ENCODE measurements at places on chromosomes 1 and 21.
A peak's percentile ranks its signal among the peaks of the same experiment; 100 is the strongest.

DNA sequence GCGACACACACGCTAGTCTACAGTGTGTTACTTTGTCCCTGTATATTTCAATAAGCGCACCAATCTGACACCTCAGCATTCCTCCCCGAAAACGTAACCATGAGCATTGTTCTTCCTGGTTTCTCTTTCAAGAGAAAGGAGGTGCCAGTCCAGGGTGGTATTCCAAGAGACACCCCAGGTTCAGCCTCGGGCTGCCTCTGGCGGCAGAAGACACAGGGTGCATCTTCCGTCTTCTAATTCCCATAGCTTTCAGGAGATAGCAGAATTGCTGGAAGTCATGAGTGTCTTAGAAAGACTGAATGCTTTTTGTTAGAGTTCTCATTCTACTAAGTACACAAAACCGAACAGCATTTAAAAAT lies 15.9 kb upstream of the RGS8 start:
- DNase-seq: no peak

- no peak for DNase-seq
Observed at GRCh38 chr1:203175237-203175826, at the start of gene MYBPH. Gene MYBPH, minus strand, starts transcription at chr1:203175826. Its CDS starts 71 bp downstream, at chr1:203175755.

DNA sequence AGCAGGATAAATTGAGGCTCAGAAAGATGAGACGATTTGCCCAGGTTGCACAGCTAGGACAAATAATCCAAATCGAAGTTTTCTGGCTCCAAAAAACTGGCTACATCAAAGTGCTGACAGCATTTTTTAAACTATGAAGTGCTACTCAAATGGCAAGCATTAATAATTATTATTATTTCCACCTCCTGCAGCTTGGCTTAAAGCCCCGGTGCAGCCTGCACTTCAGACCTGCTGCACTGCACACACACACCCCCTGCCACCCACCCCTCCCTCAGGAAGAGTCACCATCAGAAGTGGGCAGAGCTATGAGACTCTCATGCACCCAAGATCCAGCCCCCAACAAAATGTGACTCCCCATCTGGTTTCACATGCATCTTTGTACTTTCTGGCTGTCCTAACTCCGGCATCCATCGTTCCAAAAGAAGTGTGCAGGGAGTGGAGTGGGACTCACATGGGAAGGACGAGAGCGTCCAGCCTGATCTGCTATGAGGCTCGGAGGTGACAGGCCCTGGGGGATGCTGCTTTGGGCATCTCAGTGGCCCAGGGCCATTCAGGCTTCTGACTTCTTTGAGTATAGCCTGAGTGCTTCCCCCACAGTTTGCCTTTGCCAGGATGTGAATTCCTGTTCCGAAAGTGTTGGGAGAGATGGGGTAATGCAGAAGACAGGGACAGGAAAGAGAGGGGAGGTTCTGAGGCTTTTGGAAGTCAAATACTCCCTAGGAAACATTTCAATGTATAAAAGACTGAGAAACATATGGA lies 65.0 kb upstream of the FAM20B start:
- no peak for DNase-seq

DNA sequence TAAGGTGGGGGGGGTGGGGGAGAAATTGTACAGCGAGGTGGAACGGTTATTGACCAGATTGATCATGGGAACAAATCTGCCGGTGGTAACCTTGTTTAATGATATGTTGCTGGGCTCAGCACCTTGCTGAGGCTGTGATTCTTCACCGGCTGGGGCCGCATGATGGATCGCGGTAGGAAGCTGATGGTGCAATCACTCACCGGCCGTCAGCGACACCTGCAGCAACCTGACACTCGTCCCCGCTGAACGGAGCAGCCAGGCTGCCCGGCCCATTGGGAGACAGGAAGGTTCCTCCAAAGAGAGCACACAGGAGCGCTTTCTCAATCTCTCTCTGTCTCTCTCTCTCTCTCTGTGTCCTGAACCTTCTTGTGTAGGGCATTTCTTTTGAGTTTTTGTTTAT lies 128.5 kb upstream of the RRP15 start:
- no peak for DNase-seq

GRCh38 chr1:114902343-114902742 lies 47.7 kb downstream of the SYCP1 start:
- DNase-seq: no peak

GRCh38 chr1:14961661-14962267 lies 191.8 kb upstream of the TMEM51 start:
- no peak for DNase-seq

DNA sequence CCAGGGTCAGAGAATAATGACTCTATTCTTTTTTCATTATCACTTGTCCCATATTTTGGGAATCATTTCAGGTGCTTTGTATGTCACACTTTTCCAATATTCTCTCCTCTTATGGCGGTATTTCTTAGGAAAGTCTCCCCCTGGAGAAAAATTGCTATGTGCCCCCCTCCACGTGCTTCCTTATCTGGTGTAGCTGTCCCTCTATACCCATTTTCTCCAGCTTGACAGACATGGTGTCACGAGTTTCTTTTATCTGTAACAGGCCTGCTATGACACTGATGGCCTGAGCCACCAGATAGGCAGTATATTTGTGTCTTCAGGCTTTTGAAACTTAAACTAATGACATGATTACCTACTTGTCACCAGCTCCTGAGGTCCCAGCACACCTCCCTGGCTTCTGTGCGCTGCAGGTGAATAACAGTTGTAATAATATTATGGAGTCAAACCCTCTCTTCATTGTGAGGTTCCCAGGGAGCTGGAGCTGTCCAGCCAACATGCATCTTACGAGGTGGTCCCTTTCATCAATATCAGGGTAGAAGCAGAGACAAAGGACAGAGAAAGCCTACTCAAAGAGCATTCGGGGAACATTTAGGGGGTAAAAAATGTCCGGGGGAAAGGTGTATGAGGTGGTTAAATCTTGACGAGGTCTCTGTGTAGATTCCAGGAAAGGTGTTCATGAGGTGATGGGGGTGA lies 71.2 kb upstream of the DUSP10 start:
- DNase-seq: no peak

- no peak for DNase-seq
Observed at GRCh38 chr21:43001316-43001715, 27.0 kb downstream of the PKNOX1 start.

- peak; percentile 45 for DNase-seq
Observed at GRCh38 chr21:31363720-31364119, 19.7 kb upstream of the TIAM1 start.

GRCh38 chr1:221439747-221440501 lies 302.0 kb downstream of the DUSP10 start:
- DNase-seq: peak; percentile 73

GRCh38 chr1:151819976-151820623 lies 11.5 kb downstream of the RORC start:
- DNase-seq: no peak

GRCh38 chr1:215084621-215085020 lies 2.1 kb downstream of the KCNK2 start:
- DNase-seq: no peak

- no peak for DNase-seq
Observed at GRCh38 chr1:59714219-59714618, 100.5 kb upstream of the HOOK1 start.

DNA sequence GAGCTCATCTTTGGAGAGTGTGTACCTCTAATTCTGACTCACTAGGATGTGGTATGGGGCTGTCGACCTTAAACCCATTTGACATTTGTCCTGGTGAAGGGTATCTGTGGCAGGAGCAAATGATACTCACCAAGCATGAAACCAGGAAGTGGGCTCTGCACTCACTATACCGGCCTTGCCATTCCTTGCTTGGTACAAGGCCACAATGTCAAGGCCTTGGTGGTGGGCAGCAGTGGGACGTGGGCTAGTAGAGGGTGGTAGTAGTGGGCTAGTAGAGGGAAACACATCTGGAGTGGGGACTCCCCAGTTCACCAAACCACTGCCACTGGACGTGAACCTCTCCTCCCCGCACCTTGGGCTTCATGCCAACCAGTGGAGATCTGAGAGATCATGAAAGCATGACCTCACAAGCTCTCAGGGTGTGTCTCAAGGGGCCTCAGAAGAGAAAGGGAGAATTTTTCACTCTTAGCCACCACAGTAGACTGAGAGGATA lies 11.5 kb downstream of the TNFSF4 start:
- no peak for DNase-seq

- no peak for DNase-seq
Observed at GRCh38 chr21:16945580-16945979, 567.3 kb upstream of the CXADR start.

DNA sequence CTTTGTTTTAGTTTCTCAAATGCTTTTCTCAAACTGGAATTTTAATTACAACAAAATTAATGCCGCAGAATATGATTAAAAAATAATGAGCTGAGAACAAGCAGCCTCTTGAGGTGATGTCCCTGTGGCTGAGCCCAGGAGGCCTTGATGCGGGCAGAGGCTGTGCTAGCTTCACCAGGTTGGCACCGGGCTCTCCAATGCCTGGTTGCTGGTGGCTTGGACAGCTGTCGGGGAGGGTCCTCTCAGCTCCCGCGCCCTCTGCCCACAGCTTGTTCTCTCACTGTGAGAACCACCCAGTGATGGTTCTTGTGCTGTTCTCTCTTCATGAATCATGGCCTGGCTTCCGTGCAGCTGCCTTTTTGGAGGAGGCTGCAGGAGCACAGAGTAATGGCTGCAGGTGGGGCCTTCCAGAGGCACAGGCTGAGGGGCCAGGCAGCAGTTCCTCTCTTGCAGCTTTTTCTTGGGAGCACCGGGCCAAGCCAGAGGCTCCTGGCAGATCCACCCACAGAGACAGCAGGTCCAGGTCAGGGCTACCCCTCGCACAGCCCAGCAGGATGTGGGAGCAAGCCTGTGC lies 156.3 kb downstream of the PCBP3 start:
- no peak for DNase-seq

- no peak for DNase-seq
Observed at GRCh38 chr1:72662918-72663317, 380.6 kb upstream of the NEGR1 start.

DNA sequence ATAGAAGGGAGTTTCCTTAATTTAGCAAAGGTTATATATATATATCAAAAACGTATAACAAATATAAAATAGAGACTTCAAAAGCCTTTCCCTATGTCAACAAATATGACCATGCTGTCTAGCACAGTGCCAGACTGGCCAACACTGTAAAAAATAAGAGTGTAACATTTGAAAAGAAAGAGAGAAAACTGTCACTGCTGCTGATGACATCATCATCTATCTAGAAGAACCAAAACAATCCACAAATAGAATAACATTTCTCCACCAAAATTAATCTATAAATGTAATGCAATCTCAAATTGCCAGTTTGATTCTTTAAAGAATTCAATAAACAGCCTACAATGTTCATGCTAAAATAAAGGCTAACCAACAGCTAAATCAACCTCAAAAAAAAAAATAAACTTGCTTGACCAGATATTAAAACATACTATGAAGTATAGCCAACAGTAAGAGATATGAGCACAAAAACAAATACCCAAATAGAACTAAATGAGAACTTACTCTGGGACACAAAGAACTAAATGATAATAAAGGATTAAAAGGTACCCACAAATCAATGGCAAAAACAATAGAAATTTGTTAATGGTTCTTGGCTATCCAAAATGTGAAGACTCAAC lies 50.2 kb downstream of the ENAH start:
- no peak for DNase-seq

GRCh38 chr1:200184196-200184595 lies 156.7 kb downstream of the NR5A2 start:
- no peak for DNase-seq

DNA sequence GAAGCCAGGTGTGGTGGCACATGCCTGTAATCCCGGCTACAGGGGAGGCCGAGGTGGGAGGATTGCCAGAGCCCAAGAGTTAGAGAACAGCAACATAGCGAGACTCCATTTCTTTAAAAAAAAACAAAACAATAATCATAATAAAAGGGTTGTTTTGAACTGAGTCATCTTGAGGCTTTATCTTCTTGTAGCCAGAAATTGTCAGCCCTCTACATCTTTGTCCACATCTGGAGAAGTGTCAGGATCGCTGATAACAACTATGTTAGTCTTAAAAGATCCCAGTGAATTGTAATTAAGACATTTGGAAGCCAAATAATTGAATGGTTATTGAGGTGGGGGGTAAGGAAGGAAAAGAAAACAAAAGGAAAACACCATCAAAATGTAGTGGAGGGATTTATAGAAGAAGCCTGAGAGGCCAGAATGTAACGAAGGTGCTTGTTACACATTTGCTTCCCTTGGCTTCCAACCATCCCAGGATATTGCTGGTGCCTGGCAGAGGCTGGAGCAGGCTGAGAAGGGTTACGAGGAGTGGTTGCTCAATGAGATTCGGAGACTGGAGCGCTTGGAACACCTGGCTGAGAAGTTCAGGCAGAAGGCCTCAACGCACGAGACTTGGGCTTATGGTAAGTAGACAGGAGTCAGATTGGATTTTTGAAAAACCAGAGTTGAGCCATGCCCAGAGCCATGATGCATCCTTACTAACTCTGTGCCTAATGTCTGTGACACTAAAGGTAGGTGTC lies 52.5 kb upstream of the MTR start:
- DNase-seq: no peak

- no peak for DNase-seq
Observed at GRCh38 chr1:155522069-155522468, 40.5 kb downstream of the ASH1L start.

- no peak for DNase-seq
Observed at GRCh38 chr1:186568221-186568620, 107.3 kb upstream of the PDC start.

DNA sequence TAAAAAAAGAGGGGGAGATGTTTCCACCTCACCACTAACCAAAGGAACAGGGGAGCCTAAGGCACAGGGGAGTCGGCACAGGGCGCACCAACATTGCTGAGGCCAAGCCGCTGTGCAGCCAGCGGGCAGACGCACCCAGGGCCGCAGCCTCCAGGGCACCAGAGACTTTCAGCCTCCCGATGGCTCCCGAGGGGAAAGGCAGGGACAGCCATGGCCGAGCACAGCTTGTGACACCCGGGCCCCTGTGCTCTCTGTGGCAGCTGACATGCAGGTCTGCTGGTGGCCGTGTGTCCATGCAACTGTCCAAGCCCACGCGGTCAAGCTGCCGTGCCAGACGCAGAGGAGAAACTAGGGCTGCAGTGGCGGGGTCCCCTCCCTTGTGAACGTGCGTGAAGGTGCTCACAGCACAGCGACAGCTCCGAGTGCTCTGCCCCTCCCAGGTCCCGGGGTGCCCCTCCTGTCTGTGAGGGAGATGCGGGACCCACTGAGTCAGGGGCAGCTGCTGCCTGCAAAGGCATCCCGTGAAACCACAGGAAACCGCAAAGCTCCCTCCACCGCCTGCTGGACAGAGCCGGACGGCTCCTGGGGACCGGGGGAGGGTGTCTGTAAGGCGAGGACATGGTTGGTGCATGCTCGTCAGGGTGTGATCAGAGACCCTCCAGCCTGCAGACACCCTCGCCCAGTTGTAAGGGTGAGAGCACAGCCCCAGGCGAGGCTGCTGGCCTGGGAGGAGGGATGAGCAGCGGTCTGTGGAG lies 2.5 kb downstream of the KRTAP10-11 start:
- no peak for DNase-seq

DNA sequence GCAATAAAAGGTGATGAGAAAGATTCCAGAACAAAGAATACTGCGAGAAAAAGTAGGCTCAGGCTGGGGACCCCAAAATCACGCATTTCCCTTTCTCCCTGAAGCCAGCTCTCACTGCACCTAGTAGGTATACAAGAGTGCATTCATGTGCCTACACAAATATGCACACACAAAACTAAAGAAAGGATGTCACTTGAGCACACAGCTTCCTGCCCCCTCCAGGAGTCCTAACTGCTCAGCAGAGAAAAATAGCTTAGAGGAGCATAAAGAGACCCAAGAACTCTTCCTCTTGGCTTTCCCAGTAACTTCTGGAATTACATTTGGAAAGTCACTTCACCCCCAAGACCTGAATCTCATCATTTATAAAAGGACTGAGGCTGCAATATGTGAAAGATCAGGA lies 38.0 kb downstream of the JAK1 start:
- DNase-seq: no peak

Measured in CD4-positive, alpha-beta T cell treated with Interleukin-2 at 100 ng/mL for 4 hours (primary cell).